Astrocyte of the cerebellum (primary cell): ENCODE measurements at places on chromosomes 12 and 14.

DNA sequence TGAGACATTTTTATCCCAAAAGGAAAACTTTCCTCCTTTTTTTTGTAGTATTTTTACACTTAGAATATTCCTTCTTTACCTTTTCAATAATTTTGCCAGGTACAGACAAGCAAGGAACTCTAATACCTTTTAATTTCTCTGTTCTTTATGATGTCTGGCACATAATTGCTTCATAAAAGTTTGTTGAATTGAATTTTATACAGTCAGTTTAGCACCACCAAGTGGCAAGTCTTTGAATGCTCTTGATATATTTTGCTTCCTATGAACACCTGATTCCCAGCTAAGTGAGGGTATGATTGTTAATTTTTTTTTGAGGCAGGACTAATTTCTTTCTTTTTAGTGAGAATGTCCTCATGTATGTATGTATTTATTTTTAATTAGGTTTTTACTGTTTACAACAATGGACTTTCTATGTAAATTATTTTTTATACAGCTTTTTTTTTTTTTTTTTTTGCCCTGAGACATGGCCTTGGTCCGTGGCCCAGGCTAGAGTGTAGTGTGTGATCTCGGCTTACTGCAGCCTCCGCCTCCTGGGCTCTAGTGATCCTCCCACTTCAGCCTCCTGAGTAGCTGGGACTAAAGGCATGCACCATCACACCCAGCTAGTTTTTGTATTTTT is 6.9 kb downstream of the TBC1D15 start:
- peak; percentile 9 for DNase-seq

- DNase-seq: no peak
Observed at GRCh38 chr12:50157259-50157658, 9.9 kb downstream of the CERS5 start.

DNA sequence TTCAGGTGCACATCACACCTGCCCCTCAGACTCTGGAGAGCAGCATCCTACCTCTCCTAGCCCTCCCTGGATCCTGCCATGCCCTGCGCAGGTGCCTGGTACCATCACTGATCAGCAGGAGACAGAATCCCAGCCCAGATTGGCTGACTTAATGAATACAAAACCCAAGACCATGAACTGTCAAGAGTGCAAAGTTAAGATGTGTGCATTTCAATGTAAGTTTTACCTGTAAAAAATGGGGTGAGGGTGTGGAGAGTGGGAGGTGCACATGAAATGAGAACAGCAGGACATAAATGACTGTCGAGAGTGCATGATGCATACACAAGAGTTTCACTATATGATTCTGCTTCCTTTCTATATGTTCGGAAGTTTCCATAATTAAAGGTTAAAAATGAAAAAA is 57.9 kb upstream of the GPR68 start:
- DNase-seq: no peak

GRCh38 chr14:102231476-102232347 is 73.3 kb downstream of the MOK start:
- no peak for DNase-seq

DNA sequence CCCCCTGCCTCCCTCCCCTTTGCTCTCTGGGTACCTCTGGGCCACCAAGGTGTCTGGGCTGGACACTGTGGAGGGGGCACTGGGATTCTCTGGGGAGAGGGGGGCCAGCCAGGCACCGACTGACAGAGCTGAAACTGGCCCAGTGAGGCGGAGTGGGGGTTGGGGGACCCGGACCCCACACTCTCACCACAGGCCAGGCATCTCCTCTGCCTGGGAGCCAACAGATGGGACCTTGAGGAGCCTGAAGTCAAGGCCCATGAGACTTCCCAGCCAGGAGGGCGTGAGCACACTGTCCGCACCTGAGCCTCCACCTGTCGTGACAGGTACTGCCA is 39.8 kb upstream of the PPP1R13B start:
- no peak for DNase-seq

DNA sequence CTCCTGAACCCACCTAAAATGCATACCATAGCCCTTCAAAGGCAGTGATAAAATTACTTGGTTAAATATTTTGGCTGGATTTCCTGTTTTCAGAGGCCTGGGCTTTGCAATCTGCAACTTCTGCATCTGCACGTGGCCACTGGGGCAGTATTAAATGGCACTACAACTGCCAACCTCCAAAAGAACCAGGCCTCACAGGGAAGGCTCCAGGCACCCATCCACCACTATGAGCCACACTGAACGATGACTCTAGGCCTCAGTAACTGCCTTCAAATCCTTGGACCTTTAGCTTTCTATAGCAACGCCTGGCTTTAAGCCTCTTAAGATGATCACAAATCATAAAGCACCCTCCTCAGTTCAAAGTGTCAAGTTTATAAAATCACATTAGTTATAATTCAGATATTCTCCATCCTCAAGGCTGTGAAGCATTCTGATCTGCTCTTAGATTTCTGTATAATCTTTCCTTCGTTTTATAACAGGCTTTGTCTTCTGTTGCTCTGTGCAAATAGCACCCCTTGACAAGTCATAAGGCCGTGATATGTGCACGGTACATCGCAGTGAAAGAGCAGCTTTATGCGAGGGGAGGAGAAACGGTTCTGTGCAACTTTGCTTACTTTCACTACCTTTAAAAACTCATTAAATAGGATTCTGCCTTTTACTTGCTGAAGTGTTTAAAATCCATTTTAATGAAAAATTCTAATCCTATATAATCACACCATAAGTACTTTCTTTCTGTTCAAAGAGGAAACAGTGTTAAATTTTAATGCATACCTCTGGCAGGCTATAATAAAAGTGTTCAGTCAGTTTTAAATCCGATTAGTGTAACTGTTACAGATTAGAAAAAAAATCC is 196.4 kb upstream of the G2E3 start:
- no peak for DNase-seq

DNA sequence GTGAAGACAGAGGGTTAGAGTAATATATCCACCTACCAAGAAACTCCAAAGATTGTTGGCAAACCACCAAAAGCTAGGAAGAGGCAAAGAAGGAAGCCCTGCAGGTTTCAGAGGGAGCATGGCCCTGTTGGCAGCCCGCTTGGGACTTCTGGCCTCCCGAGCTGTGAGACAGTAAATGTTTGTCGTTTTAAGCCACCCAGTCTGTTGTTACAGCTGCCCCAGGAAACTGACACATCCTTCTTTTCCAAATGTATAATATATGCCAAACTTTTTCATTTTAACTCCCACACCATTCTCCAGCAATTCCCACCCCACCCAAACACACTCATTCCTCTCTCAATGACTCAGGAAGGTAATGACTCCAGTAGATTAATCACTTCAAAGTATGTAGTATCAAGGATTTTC is 74.0 kb downstream of the RPS29 start:
- DNase-seq: peak; percentile 16

GRCh38 chr12:105334582-105334981 is 4.1 kb downstream of the C12orf75 start:
- peak; percentile 28 for DNase-seq

- DNase-seq: no peak
Observed at GRCh38 chr12:132506328-132507160, 16.6 kb downstream of the FBRSL1 start.

- DNase-seq: peak; percentile 84
Observed at GRCh38 chr14:51014086-51014485, 69.8 kb upstream of the PYGL start.

GRCh38 chr12:28340261-28341045 is 150.2 kb downstream of the CCDC91 start:
- DNase-seq: no peak

DNA sequence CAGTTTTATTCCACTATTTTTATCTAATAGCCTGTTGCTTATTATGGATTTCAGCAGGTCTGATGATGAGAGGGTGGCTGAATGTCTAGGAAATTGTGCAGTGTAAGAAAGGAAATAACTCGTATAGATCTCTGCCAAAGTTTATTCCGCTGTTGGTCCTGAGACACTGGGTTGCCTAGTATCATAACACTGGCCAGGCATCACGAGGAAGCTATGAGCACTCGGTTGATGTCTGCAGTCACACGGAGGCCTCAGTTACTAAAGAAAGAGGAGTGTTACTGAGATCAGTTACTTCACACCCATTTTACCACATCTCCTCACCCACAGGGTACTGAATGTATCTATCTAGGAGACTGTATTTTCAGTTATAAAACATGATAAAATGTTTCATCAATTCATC is 21.9 kb downstream of the BHLHE41 start:
- DNase-seq: no peak

GRCh38 chr12:39277416-39277815 is 165.5 kb downstream of the KIF21A start:
- no peak for DNase-seq

DNA sequence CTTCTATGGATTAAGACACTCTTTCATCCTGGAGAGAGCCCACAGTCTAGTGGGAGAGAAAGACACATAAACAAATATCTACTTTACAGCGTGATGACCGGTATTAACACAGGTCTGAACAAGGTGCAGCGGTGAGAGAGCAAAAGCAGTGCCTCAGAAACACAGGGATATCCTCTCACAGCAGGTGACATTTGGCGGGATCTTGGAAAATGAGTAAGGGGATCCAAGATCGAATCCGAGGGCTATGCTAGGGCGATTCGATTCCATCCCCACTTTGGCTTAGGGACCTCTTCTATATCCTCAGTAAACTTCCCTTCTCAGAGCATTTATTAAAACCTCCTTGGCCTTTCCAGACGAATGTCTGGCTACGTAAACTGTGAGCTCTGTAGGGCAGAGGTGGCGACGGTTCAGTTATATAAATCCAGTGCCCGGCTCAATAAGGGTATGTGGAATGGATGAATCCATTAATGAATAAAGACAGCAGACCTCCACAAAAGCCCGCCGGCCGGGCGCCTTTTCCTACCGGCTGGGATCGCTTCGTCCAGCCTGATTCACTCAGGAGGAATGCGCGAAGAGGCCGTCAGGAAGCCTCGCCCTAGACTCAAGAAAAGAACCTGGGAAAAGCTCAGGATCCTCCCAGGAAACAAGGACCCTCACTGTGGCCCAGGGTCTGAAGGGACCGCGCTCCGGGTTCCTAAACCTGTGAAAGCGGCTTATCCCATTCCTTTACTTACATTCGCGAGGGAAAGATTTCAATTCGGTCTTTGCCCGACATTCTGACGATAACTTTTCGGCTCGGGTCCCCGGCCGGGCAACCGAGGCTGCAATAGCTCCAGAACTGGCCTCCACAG is 455 bp downstream of the ATP6V1D start:
- DNase-seq: no peak

DNA sequence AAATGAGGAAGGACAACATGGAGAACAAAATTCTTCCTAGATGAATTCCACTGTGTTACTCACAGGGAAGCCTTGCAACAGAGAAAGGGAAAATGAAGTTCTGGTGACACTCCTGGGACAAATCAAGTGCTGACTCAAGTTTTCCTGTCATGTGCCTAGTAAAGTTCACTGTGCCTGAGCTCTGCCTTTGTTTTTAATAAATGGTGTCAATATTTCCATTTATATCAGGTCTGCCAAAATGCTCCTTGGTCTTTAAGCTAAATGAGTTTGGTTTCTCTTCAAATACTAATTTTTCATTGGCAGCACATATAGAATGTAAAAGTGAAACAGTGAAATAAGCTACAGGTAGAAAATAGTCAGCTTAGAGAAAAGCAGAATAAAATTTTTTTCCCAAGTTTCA is 33.0 kb downstream of the HIGD1C start:
- no peak for DNase-seq

- DNase-seq: no peak
Observed at GRCh38 chr12:6376079-6376869, 911 bp upstream of the SCNN1A start.

DNA sequence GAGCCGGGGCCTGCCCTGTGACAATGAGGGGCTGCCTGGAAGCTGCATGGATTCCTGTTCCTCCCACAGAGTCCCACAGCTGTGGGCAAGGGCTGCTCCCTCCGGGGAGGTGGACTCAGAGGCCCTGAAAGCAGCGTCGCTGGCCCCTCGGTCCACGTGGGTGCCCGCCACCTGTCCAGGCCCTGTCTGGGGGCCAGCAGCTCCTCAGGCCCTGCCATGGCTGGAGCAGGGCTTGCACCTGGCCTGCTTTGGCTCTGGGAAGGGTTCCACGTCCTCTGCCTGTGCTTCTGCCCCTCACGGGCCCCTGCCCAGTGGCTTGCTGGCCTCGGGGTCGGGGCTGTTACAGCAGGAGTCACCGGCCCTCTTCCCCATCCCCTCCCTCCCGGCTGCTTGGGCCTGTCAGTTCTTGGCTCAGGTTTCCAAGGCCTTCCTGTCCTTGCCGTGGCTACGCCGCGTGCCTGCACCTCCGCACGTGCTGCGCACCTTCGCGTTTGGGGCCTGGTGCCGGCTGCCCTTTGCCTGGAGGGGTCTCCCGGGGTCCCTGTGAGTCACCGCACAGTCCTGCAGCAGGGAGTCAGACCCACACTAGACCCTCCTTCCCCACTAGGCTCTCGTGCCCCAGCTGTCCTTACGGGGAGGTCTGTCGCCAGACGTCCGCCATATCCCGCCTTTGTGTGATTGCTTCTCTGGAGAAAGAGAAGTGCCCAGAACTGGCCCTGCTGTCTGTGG is 5.8 kb downstream of the FBRSL1 start:
- no peak for DNase-seq

DNA sequence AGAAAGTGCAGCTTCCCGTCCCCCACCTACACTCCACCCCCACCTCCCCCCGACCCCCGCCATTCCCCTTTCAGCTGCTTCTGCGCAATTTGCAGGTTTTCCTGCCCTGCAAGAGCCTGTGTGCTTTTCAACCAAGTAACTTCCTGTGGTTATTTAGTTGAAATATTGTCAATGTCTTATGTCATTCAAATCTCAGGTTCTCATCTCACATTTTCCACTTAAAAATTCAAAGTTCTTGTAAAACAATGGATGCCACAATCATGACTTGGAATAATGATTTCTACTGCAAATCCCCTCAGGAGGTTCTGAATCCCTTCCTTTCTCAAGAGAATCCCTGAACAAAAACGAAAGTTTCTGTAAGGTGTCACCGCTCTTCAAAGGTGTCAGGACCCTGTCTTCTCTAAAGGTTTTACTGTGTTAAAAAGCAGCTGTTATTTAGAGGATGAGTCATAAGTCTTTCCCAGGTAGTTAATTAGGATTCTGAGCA is 31.6 kb downstream of the WBP11 start:
- no peak for DNase-seq

DNA sequence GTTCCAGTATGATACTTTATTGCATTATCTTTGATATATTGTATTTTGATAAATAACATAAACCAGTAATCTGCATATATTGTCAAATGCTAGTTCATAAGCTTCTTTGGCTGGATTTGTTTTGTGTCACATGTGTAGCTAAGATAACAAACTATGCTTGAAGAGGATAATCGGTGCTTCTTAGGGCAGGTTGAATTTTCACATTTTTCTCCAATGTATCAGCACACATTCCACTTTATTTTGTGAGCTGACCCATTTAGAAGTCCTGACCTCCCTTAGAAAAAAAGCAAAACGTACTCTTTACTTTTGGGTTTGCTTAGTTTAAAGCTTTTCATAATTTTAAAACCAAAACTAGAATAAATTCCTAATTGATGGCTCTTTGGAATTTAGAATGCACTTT is 277.7 kb upstream of the DDHD1 start:
- no peak for DNase-seq

DNA sequence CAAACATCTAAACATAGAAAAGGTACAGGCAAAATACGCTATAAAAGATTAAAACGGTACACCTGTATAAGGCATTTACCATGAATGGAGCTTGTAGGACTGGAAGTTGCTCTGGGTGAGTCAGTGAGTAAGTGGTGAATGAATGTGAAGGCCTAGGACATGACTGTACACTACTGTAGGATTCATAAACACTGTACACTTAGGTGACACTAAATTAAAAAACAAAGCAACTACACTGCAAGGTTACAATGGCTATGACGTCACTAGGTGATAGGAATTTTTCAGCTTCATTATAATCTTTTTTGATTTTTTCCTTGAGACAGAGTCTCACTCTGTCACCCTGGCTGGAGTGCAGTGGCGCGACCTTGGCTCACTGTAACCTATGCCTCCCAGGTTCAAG is 269.2 kb downstream of the KSR2 start:
- DNase-seq: no peak
